ENCODE measurements at places on chromosomes 5 and 9.

DNA sequence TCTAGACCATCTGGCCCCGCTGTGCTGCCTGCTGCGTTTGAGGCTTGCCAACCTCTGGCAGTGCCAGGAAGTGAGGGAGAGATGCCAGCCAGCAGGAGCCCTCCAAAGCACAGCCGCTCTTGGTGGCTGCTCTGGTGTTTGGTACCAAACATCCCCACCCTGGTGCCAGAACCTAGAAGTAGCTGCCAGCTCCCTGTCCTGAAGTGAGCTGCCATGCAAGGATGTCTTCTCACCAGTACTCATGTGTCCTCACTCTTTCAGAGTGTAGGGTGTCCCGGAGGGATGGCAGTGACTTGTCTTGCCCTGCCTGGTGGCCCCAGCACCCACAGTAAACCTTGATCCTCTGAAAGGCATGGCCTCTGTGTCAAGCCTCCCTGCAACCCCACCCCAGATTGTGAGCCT is 43.4 kb downstream of the AMBP start:
- no peak for DNase-seq

DNA sequence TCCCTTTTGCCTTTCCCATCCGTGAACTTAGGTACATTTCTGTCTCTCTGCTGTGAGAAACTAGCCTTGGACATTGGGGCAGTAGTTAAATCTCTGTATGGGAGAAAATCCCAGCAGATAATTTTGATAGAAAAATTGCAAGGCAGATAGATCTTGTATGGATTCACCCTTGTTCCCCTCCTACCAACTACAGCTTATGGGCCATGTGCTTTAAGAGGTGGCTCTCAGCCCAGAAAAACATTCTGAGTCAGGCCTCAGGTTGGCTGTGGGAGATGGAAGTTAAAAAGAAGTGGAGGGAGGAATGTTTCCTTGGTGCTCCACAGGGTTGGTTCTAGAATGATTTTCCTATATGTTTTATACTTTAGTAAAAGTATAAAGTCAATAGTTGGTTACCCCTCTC is 1.4 kb upstream of the KDM3B start:
- no peak for DNase-seq

GRCh38 chr5:145499483-145499882 is 335.7 kb downstream of the PRELID2 start:
- no peak for DNase-seq

DNA sequence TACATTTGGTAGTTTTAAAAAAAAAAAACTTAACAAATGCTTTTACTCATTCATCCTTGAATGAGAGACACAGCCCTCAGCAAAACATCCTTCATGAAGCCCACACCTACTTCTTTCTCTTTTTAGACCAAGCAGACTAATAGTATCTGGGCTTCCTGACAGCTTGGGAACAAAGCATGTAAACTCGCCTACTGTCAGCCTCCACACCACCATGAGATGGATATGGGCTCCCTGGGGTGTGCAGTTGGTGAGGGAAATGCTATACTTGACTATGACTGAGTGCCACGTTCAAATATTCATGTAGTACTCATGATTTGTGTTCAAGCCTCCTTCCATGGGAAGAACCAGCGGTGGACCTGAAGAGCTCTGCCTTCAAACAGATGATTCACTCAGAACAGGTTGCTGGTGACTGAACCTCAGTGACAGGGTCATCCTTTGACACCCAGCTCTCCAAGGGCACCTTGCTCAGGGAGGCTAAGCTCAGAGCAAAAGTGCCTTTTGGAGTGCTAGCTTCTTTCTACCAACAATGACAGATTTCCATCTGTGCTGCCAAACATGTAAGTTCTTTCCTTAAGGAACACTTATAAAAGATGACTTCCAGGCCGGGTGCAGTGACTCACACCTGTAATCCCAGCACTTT is 36.8 kb downstream of the SLC22A5 start:
- no peak for DNase-seq

- DNase-seq = no peak
These were observed 133.2 kb upstream of the PANK3 start for GRCh38 chr5:168712280-168712924.

DNA sequence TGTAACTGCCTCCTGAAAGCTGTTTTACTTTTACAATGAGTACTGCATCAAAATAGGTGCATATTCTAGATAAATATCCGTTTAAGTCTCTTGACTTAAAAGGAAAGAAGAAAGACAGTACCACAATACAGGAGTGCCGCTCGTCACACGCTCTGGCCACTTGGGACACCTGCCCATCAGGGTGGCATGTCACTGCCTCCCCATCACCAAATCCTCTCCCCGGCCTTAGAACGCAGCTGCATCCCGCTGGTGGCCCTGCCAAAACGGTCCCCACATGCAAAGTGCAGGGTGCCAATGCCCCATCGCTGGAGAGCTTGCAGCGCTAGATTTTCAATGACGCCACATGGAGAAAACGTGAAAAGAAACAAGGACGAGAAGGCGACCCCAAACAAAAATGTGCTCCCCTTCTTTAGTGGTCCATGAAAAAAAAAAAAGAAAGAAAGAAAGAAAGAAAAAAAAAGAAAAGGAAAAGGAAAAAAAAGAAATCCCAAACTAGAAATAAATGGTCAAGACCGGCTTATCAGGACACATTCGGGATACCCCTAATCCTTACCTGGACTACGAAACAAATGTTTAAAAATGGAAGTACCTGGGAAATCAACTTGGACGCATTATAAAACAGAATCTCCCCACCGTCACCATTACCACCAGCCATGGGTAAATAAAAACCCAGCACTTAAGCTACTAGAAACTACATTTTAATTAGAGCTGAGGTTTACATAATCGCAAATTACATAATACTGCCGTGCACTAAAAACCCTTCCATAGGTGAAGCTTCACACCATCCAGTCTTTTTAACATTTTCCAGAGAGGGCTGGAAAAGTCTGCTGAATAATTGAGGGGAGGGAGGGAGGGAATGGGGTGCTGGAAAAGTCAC is 1.0 kb downstream of the ANKH start:
- no peak for DNase-seq

DNA sequence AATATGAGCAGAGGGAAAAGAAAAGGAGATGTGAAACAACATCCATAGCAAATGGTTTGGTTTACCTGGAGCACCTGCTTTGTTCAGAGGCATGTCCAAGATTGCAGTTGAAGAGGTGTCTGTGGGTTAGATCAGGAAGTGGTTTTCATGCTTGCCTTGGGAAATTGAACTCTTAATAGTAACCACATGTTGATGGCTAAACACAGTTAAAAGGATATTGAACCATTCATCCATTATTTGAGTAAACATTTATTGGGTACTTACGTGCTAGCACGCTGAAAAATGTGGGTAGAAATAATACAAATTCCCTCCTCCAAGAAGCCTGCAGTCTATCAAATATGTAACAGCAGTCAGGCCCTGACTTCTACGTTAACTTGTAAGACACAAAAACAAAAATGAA is 235.7 kb upstream of the TNC start:
- DNase-seq = no peak

GRCh38 chr5:139884144-139884543 is 88.5 kb downstream of the PSD2 start:
- DNase-seq = no peak

DNA sequence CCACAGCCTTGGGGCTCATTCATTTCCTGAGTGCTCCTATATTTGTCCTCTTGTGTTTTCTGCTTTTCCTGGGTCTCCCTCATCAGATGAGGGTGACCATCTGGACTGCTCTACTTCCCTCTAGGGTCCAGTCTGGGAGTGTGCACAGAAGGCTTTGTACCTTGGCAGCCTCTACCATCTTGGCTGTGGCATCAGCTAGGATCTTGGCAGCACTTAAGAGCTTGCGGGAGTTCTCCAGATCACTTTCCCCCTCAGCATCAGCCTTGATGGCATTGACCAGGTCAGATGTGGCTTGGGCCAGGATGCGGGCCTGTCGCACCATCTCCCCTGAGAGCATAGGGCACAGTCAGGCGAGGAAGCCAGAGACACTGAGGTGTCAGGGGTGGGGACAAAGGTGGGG is 15.8 kb downstream of the TLN1 start:
- no peak for DNase-seq

DNA sequence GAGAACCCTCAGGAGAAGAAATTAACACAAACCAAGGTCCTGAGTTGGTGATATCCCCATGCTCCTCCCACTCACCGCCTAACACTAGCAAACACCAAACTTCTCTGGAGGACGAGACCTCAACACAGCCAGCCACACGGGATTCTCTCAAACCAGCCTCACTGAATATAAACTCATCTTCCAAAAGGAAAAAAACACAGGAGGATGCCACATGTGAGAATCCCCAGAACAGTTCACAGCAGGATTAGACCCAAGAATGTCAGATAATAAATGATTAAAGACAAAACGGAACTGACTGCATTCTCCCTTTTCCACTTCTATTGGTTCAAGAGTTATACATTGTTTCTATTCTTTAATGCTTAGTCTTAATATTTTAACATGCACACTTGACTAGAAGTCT is 89.2 kb downstream of the LPAR1 start:
- no peak for DNase-seq

GRCh38 chr9:88680505-88681160 is 145.7 kb downstream of the NXNL2 start:
- DNase-seq = no peak

DNA sequence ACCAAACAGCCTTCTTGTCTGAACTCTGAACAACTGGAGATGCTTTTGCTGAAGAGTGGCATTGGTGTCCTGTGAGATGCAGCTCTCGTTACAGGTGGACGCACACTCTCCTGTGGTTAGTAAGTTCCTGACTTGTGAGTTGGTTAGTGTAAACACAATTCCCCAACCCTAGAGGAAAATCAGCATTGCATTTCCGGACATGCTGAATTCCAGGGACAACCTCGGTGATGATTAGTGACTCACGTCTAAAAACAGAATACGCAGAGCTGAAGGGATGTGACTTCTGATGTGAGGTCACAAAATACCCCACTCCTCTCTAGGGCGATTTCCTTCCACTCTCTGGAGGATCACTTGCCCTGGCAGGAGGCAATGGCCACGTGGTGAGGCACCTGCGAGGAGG is 5.0 kb downstream of the OR2V2 start:
- no peak for DNase-seq

- DNase-seq = no peak
These were observed 1.5 kb downstream of the CLTA start for GRCh38 chr9:36192196-36192595.

GRCh38 chr5:55205001-55205400 is 22.1 kb downstream of the MCIDAS start:
- no peak for DNase-seq

- DNase-seq = no peak
These were observed 7.3 kb downstream of the ATOX1 start for GRCh38 chr5:151751091-151751490.

GRCh38 chr5:104955479-104955878 is 1392.9 kb upstream of the NUDT12 start:
- no peak for DNase-seq

DNA sequence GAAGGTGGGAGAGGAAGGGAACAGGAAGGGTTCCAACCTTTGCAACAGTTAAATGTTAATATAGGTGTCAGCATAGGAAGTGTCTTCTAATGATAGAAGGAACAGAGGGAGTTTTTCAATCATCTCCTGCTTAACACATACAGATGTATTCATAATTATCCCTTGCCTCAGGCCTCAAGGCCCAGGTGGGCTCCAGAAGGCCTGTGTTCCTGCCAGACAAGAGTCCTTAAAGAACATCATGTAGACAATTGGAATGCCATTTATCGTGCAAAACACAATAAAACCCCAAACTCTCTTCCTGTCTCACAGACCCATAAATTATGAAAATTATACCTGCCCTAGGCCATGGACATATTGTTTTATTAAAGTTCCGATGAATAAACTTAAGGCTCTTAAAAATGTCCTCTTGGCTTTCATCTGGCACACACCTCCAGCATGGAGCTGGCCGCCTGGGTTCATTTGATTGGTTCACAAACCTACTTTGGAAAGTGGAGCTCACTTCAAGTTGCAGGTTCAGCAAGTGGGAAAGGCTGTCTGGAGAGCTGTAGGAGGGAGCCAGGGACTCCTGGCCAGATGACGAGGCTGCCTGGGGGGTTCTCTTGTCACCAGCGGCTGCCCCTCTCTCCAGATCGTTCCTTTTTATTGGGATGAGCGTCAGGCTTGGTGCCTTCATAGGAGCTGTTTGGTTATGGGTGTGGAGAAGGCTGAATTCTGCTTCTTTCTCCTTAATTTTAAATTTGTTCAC is 17.5 kb downstream of the SPRY4 start:
- DNase-seq = no peak

DNA sequence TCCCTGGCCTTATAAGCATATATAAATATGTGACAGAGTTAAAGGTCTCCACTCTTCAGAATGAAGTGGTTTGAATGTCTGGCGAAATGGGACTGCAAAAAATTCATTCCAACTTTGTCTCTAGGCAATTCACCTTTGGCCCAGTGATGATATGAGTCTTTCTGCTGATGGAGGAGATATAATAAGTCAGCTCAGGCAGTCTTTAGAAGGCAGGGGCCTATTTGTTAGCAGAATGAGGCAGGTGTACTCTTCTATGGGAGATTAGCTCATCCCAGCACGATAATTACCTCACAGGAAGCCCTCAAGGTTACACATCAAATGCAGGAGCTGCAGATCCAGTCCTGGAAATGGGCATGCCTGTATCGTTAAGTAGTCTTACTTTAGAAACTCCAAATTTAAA is 300.5 kb downstream of the NR2F1-AS1 start:
- DNase-seq = no peak

DNA sequence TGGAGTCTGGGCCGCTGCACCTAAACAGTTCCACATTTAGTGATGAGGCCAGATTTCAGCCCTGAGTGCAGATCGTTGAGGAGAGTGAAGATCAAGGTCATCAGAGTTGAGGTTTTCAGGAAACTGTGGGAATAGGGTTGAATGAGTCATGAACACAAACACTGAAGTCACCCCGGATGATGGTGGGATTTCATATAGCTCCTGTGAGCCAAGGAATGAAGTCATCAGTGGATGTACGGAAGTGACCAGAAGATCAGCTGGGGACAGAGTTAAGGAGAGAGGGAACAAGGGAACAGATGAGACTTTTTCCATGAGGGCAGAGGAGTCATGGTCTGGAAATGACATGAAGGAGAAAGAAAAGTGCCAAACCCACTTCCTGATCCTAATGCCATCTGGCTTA is 36.5 kb downstream of the PALM2AKAP2 start:
- no peak for DNase-seq

- no peak for DNase-seq
These were observed 61.8 kb downstream of the C6 start for GRCh38 chr5:41151564-41151963.

DNA sequence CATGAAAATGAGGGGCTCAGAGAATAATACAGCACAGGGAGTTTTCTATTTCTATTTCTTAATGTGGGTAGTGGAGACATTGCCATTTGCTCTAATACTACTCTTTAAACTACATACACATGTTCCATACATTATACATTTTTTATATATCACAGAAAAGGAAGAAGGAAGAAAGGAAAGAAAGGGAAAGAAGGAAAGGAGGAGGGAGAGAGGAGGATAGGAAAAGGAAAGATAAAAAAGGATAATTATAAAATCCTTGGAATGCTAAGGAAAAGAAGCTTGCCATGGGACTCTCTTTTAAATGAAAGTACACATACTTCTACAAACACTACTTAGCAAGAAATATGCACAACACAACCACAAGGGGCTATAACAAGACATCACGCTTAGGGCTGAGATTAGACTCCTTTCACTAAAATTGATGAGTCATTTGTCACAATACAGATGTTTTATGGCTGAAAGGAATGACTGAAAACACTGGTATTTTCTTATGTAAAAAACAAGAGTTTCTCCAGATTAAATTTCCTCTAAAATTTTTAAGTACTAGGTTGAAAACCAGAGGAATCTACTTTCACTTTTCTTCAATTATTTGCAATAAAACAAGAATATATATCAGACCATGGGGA is 219.8 kb downstream of the ARL15 start:
- DNase-seq = no peak

Measured in AML-193 (cell line).